NCI-H2107 (cell line): ENCODE measurements at places on chromosomes 2 and 18.

DNA sequence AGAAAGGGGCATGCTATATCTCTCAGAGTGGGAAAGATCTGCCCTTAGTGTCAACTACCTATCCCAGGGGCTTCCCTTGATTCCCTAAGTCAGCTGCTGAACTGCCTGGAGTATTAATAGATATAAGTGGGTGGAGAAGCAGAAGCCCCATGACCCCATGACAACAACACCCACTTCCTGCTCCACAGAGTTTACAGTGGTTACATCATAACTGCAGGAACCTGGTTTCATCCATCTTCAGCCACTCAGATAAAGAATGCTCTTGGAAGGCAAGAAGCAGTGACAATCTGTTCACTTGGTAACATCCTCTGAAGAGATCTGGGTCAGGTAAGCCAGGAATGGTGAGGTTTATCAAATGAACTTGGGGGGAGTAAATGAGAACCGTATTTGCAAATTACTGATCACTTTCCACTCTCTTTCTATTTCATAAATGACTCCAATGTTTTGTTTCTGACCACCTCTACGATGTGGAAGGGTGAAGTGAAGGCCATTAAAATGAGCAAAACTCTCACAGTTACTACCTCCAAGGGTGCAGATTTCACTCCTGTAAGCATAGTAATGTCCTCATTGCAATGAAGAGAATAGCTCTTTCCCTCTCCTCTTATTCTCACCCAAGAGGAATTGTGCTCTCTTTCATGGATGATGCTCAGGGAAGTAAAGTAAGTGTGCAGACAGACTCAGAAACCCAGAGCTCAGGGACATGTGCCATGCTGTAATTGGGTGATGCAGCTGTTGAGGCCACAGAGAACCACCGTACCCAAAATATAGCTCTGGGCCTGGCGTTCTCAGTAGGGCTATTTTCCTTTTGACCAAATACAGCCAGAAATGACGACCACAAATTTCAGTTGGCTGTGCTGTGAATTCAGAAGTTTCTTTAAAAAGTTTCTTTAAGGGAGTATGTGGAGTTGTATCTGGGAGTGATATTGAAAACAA lies 192.8 kb upstream of the APCDD1 start:
- no peak for DNase-seq

- DNase-seq: no peak
Measured at GRCh38 chr2:207479198-207479785, 50.5 kb upstream of the CREB1 start.

DNA sequence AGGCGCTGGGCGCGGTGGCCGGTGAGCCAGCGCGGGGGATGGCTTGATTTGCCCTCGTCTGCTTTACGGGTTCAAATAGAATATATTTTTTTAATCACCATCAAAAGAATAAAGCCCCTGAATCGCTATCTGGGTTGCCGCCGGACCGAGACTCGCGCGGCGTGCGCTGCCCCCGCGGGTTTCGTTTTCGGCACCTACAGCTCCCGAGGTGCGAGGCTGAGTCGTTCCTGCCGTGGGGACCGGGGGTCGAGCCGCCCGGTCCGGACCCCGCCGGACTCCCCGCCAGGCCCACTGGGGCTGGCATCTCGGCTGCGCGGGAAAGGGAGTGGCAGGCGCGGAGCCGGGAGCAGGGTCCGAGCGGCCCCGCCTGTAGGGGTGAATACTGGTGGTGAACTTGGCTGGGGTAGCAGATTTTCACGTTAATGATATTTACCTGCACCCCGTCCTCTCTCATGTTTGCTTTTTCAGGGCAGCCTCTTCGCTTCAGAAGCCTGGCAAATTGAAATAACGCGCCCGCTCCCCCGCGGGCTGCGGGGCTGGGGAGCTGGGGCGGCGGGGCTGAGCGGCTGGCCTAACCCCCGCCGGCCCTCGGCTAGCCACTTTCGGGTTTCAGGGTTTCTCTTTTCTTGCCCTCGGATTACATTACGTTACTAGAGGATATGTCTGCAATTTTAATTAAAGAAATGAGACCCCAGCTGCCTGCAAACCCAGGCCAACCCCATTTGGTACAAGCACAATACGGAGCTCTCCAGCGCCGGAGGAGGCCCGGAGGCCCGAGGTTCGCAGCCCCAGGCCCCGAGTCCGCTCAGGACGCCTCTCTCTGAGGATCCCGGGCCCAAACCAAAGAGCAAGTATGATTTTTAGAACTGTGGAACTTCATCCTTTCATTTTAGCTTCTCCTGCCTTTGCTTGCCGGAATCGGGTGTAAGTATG lies 1.7 kb upstream of the CELF4 start:
- DNase-seq: no peak

DNA sequence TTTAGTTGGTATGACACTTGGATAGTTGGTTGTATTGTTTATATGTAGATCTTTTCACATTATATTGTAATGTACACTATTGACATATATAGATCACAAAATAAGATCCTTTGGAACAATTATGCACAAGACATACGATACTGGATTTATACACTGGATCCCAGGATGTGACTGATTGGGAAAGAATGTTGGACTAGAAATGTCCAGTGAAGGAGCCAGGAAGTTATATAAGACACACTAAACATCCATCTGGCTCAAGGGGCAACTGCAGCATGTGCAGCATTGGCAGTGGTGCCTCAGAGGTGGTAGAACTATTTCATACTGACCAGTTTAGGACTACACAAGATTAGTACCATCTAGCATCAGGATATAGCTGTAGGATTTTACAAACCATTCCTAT lies 104.9 kb downstream of the TRABD2A start:
- DNase-seq: no peak

DNA sequence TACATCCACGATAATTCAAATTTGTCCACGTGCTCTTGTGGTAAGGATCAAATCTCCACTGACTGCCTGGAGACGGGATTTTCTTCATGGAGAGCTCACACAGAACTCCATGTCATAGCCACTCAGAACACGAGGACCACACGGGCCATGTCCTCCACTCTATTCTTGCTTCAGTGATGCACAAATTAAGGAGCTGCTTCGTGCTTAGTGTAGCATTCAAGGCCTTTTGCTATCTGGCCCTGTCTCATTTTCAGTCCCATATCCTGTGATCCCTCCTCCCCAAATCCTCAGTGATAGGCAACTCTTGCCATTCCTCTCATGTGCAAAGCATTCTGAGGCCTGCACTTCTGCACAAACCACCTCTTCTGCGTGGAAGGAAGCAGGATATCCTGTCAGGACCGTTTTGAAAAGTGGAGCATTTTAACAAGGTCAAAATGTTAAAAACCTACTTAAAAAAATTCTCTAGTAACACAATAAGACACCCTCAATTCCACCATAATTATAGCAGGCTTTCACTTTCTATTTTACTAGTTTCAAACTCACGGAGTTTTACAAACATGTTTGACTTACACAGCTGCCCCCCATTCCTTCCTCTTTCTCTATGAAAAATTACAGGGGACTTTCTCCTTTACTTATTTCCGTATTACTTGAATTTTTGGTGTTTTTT lies 35.2 kb downstream of the ST3GAL5 start:
- no peak for DNase-seq

DNA sequence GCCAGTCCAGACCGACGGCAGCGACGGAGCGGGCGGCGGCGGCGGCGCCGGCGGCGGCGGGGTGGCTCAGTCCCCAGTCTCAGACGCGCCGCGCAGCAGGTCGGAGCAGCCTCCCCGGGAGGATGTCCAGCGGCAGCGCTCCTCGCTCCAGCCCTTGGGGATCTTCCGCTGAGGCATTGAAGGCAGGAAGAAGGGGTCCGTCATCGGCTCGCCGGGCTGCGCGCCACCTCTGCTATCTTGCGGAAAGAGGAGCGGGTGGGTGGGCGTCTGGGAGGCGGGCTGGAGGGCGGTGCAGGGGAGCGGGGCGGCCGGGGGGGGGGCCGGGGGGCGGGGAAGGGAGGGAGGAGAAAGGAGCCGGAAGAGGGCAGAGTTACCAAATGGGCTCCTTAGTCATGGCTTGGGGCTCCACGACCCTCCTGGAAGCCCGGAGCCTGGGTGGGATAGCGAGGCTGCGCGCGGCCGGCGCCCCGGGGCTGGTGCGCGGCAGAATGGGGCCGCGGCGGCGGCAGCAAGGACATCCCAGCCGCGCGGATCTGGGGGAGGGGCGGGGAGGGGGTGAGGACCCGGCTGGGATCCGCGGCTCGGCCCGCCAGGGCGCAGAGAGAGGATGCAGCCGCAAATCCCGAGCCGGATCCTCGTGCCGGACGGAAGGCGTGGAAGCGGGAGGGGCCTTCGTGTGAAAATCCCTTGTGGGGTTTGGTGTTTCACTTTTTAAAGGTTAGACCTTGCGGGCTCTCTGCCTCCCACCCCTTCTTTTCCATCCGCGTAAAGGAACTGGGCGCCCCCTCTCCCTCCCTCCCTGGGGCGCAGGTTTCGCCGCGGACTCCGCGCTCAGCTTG lies at the start of gene NETO1:
Gene NETO1, minus strand, starts transcription at position 242 of the 839 bp plus-strand sequence. CDS start 696 bp downstream, outside the sequence.
- no peak for DNase-seq

GRCh38 chr2:195674491-195675221 lies 17.6 kb downstream of the SLC39A10 start:
- DNase-seq: no peak

DNA sequence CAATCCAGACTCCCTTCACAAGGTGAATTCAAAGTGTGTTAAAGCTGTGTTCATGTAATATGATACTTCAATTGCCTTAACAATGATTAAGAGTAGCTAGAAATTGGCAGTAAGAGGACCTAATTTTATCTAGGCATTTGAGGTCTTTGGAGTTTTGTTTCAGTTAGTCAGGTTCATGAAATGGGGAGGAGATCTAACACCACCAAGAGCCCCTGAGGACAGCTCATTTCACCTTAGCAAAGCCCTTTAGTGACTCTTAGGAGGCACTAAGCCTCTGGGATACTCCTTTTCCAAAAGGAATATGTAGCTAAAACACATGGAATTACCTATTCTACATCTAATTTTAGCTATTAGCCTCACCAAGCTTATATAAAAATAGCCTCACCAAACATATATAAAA lies 716.5 kb upstream of the RAB6C start:
- no peak for DNase-seq

DNA sequence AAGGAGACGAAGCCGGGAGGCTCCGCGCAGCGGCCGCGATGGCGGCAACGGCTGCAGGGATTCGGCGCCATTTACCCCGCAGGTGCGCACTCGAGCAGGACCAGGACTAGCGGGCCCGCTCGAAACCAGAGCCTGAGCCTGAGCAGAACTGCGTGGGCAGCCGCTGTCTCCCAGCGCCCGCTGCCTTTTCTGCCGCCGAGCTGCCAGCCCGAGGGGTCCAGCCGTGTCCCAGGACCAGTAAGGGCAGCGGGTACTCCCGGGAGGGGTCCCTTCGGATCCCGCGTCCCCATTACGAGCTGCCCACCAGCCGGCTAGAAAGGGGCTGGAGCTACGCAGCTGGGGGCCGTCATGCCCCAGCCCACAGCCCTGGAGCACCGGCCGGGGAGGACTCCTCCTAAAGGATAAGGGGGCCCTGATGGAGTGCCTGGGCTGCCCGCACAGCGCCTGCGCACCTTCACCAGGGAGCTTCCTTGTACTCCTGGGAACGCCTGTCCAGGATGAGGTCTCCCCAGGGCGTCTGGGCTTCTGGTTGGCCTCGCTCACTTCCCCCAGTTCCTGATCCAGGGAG lies 9.9 kb downstream of the ALPP start:
- DNase-seq: no peak

DNA sequence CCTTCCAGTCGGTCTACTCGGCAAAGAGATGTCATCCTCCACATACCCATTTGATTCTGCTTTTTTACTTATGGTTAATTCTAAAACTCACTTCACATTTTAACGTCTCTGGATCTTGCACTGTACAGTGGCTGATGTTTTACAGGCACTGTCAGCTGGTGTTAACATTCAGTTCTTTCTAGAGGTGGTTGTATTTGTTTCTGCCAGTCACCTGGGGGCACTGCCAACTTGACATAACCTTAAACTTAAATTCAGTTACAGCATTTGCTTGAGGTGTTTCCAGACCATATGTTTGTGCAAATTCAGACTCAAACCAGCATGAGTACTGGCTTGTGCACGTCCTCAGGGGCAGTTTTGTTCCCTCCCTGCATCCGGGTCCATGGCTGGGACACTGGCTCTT lies 5.3 kb upstream of the TMEM185B start:
- DNase-seq: no peak

DNA sequence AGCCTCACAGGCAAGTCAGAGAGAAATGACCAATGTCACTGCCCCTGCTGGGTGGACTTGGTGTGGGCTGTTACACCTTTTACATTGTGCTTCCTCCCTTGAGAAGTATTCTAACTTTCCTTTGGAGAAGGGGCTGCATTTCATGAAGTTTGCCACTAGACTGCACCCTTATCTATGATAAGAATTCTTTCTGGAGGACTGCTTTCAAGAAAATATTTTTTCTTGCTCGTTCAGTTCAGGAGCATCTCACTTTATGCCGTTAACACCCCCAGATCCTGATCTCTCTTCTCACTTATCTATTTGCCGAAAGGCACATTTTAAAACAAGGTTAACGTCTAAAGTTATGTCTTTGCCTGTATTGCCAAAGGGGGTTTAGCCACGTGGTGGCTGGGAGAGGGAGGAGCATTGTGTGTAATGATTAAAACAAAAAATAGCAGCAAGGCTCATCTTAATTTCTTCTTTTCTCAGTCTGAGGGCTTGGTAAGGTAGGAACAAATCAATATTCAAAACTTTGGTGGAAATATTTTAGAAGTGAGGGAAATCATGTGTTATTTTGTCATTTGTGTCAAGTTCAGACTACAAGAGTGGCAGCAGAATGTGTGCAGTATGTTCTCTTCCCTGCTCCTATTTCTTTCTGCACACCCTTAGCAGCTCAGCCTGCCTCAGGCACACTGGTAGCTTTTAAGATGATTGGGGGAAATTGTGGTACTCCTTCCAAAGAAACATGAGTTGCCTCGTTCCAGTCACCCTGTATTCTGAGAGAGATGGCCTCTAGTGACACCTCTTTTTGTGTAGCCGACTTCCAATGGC lies 1.6 kb upstream of the IGFBP5 start:
- no peak for DNase-seq

DNA sequence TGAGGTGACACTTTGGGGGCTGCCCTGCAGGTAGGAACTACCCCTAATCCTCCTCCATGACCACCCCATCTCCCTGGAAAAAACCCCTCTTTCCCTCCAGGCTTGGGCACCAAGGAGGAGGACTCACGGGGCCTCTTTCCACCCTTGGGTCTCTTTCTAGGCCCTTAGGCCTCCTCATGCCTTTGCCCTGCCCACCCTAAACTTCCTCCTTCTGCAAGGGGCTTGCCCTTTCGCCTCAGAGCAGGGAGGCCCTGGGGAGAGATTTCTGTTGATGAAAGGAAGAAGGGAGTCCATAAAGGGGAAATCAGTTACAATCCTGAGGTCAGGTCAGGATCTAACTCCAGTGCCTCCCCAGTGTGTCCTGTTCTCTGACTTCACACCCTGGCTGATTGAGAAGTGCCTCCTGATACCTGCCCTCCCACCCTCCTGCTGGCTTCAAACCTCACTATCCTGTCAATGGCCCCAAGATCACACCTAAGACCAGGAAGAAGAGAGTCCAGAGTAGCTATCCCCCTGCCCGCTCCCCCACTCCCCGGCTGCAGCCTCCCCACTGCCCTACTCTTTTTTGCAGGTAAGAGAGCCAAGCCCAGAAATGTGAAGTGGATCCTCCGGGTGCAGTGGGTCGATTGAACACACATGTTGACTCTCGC lies 16.7 kb upstream of the TNS1 start:
- no peak for DNase-seq

DNA sequence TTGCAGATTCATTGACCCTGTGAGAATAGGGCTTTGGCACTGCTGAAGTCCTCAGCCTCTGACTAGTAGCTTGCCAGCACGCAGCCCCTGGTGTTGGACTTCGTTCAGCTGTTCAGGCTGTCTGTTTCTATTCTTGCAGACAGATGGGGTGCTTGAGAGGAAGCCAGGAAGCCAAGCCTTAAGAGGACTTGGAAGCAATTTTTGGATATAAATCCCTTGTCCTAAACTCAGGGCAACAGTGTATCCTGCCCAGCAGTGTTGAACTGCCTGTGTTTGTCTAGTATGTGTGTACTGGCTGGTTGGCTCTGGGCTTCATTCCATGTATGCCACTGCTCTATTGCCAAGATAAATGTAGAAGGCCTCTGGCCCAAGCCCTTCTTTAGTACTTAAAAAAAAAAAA lies 108.6 kb downstream of the COMMD1 start:
- peak; percentile 17 for DNase-seq
